Hematopoietic multipotent progenitor cell treated with erythropoietin and hydrocortisone succinate and interleukin-3 and kit ligand, for 4 days (in vitro differentiated cells): ENCODE measurements at places on chromosomes 6 and 20.

DNA sequence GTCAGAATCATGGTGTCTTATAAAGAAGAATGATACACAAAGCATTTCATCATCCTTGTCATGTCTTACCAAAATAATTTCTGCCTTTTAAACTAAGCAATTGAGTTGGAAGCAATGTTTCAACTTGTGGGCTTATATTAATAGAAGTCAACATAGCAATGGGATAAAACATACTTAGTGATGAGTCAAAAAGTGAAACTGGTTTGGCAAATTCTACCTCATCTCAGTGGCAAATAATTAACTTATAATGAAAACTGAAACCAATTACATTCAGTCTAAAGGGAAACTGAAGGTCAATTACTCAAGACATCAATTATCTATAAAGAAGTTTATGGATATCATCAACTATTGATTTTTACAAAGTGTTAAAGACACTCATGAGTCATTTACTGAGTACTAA, 463.8 kb downstream of the BMP2 start:
- DNase-seq: no peak

DNA sequence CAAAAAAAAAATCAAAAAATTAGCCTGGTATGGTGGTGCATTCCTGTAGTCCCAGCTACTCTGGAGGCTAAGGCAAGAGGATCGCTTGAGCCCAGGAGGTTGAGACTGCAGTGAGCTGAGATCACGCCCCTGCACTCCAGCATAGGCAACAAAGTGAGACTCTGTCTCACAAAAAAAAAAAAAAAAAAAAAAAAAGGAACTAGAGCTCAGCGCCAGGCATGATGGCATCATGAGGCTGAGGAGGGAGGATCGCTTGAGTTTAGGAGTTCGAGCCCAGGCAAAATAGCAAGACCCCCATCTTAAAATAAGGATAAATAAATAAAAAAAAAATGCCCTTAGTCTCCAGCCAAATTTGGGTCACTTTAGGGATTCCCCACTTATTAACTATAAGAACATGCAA, 40.4 kb upstream of the PIM1 start:
- no peak for DNase-seq

GRCh38 chr20:10508468-10509251, 73.6 kb downstream of the SLX4IP start:
- DNase-seq: peak; percentile 64

GRCh38 chr20:8438748-8439147, 306.7 kb downstream of the PLCB1 start:
- no peak for DNase-seq

GRCh38 chr6:75091467-75092190, 114.2 kb downstream of the COL12A1 start:
- no peak for DNase-seq

- DNase-seq: no peak
Observed at GRCh38 chr6:24643920-24644319, 2.1 kb downstream of the KIAA0319 start.

- DNase-seq: no peak
Observed at GRCh38 chr6:146850238-146850896, 251.6 kb downstream of the ADGB start.

GRCh38 chr6:134199848-134200606, 117.9 kb downstream of the SGK1 start:
- DNase-seq: no peak

DNA sequence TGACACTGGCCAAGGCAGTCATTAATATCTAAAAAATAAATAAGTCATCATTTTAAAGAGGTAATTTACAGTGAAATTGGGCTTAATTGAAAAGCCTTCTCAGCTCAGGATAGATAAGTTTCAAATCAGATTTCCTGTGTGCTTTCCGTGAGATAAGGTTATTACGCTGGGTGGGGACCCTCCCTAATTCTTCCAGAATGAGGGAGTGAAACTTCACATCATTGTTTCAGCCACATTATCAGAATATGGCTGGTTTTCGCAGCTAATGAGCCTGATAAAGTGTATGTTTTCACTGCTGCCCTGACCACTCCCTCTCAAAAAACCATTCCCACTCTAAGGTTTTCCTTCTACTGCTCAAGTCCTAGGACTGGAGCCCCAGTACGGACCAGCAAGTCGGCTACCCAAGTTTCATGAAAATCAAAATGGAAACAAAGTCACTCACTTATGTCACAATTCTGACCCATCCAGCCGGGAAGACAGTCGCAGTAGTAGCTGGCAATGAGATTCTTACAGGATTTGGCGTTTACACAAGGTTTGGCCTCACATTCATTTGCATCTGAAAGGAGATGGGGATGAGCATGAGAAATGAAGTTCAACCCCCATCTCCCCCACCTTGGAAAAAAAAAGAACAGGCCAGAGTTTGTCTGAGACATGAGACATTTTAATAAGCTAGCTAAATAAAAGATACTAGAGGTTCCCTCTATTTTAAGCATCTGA, 24.6 kb downstream of the JAG1 start:
- DNase-seq: no peak

DNA sequence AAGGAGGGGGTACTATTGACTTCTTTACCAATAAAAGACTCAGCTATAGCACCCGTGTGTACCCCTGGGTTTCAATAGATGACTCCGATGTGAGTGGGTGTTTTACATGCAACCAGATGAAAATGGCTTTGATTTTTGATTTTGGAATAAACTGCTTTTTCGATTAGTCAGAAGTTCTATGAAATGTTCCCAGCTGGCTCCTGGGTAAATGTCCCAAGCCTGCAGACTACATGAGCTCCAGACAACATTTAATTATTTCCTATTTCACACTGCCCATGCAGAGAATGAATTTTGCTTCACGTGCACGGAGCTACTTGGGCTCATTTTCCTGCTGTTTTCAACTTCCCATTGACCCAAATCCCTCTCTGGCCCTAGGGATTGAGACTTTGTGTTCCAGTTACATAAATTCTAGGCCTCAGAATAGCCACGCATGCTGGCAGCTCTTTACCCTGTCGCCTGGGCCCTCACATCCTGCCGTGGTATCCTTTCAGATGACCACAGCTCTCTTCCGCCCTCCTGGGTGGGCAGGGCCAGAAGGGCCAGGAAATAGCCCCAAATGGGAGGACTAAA, 59.7 kb downstream of the GPR6 start:
- DNase-seq: no peak

GRCh38 chr6:111550953-111551352, 54.7 kb downstream of the TRAF3IP2 start:
- no peak for DNase-seq

DNA sequence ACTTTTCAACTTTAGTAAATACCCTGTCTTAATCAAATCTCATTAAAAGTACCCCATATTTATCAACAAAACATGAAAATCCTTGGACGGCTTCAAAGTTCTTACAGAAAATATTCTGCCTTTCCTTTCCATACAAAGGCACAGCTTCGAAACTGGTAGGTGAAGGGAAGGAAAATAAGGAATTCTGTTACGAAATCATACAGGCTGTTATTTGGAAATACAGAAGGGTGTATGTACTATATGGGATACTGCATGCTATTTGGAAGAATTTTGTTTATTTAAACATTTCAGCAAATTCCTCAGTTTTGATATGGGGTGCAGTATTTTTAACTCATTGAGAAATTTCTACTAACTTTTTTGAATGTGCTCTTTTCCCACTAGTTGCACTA, 138.4 kb upstream of the BTN3A2 start:
- no peak for DNase-seq

GRCh38 chr6:107344383-107344782, 115.0 kb downstream of the PDSS2 start:
- DNase-seq: no peak

DNA sequence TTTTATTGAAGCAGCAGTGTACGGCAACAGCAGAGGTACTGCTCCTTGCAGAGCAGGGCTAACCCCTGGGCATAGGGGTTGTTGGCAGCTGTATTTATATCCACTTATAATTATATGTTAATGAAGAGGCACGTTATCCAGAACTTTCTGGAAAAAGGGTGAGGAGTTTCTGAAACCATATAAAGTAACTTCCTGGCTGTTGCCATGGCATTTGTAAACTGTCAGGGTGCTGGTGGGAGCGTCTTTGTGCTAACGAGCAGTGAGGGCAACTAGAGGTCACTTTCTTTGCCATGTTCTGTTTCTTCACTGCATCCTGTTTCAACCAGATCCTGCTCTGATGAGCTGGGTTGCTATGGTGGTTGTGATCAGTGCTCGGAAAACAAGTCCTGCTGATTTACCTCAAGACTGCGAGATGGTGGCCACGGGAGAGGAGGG, 11.1 kb upstream of the ARFGEF2 start:
- no peak for DNase-seq

DNA sequence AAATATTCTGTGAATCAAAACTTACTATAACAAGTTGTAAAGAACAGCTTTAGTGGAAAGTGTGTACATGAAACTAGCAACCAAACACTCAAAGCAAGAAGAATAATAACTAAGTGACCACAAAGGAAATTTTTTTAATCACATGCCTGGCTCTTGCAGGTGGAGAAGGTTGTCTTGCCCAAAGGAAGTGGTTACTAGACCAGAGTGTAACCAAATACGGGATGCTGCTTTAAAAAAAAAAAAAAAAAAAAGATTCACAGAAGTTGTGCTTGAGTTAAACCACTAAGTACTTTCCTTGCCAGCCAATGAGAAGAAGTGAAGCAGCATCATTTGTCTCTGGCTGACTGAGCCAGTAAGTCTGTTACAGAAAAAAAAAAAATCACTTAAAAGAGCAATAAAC, 19.1 kb upstream of the HLA-DQB1 start:
- DNase-seq: peak; percentile 77

- DNase-seq: peak; percentile 71
Observed at GRCh38 chr6:122730775-122731386, 48.6 kb upstream of the FABP7 start.

GRCh38 chr20:14924433-14924832, 587.0 kb upstream of the FLRT3 start:
- no peak for DNase-seq

DNA sequence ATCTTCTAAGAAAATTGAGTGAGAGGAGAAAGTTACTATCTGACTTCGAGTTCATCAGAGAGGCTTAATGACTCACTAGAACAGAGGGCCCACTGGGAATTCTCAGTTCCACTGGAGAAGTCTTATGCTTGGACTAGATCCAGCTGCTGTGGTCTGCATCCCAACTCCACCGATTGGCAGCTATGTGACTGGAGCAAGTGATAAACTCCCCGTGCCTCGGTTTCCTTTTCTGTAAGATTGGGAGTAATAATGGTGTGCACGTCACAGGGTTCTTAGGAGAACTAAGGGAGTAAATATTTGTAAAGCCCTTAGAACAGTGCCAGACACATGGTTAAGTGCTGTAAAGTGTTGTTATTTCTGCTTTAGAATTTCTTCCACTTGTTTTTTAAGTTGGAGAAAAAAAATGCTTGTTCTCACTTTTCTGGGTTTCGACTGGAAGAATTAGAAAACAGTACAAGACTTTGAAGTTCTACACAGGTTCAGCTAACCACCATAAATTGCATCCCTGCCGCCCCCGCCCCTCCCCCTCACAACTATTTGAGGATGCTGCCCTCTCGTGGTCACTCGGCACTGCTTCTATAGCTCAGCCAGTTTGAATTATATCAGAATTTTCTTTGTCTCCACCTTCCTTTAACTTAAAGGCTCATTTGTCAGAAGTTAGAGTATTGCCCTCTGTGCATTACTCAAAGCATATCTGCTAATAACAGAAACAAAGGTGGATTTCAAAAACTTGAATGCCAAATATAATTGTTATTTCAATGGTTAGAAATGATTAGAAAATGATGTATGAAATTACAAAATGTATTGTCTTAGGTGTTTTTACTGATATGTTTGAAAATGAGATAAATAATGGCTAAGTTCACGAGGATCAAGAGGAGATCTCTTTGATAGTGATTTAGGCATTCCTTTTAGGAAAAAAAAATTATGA, 95.0 kb upstream of the IFNGR1 start:
- DNase-seq: peak; percentile 87

- no peak for DNase-seq
Observed at GRCh38 chr6:158564243-158565121, 4.6 kb downstream of the TMEM181 start.

GRCh38 chr6:39228992-39229767, at the start of gene KCNK5:
TSS of gene KCNK5 (minus strand) at chr6:39229475. CDS start at chr6:39229111, 364 bp downstream.
- DNase-seq: peak; percentile 97

- DNase-seq: no peak
Observed at GRCh38 chr6:141029908-141030307, 1102.8 kb upstream of the GJE1 start.

DNA sequence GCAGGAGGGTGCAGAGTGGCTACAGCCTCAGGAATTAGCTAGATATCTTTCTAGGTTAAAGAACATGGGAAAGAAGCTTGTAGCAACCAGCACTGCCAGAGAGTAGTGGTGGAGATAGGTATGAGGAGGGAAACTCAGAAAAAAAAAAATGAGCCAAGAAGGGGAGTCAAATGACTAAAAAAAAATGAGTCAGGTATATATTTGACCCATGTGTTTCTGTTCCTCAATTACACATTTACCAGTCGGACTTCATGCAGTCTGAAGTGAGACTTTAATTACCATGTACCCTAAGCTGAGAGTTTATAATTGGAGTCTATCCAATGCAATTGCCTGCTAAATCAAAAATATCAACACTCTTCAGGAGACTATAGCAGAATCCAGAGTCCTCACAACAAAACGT, 964.6 kb downstream of the HACE1 start:
- DNase-seq: no peak

- no peak for DNase-seq
Observed at GRCh38 chr6:12348530-12349511, 58.7 kb downstream of the EDN1 start.

DNA sequence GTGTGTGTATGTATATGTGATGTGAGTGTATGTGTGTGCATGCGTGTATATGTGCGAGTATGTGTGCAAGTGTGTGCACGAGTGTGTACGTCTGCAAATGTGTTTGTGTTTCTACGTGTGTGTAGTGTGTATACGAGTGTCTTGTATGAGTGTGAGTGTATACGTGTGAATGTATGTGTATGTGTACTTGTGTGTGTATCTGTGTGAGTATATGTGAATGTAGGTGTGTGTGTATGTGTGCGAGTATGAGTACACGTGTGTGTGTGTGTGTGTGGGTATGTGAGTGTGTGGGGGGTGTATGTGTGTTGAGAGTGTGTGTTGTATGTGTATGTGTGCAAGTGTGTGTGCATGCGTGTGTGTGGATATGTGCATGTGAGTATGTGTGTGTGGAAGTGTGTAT, 602.0 kb upstream of the CDH4 start:
- no peak for DNase-seq

DNA sequence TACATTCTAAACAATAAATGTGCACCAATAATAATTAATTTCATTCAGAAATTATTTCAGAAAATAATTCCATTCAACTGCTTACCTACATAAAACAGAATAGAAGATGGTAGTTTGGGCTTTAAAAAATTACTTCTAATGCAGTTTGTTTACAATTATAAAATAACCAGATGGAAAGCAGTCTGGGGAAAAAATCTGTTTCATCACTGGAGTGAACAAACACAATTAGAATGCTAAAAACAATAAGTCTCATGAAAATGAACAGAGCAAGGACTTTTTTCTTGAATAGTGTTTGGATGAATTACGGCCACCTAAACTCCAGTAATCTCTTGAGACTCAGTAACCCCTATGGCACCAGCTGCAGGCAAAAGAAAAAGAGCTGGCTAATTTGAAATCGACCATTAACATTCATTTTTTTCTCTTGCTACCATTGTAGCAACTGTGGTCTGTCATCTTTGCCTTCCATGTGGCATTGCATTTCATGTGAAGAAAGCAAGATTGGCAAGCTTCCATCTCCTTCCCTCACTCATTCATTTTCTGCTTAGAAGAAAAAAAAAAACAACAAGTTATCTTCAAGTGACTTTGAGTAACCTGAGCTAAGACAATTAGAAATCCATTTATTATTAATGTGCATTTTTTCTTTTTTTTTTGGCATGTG, 88.4 kb upstream of the CEP85L start:
- DNase-seq: peak; percentile 47

GRCh38 chr6:115441651-115442050, 619.0 kb downstream of the FRK start:
- no peak for DNase-seq

- no peak for DNase-seq
Observed at GRCh38 chr6:136772685-136773472, 19.4 kb downstream of the MAP3K5 start.
